AG09309 (cell line): ENCODE measurements at places on chromosomes 6 and 20.

DNA sequence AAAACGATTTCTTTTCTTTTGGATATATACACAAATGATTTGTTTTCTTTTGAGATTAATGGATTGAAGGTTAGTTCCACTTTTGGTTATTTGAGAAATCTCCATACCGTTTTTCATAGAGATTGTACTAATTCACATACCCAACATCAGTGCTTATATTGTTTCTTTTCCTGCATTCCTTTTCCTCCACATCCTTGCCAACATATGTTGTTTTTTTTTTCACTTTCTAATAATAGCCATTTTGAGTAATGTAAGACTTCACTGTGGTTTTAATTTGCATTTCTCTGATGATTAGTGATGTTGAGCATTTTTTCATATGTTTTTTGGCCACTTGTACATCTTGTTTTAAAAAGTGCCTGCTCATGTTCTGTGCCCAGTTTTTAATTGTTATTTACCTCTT is 846.4 kb upstream of the EYS start:
- DNase-seq = no peak

- peak; percentile 44 for DNase-seq
These were observed 587.8 kb downstream of the EPM2A start for GRCh38 chr6:145147559-145147958.

GRCh38 chr20:10217721-10218410 is 764 bp upstream of the SNAP25 start:
- peak; percentile 18 for DNase-seq

GRCh38 chr20:50658804-50659380 is 32.5 kb downstream of the RIPOR3 start:
- DNase-seq = no peak

GRCh38 chr6:76438768-76439167 is 366.3 kb upstream of the IMPG1 start:
- no peak for DNase-seq

- DNase-seq = no peak
These were observed 27.7 kb downstream of the KCNS1 start for GRCh38 chr20:45073221-45073620.

DNA sequence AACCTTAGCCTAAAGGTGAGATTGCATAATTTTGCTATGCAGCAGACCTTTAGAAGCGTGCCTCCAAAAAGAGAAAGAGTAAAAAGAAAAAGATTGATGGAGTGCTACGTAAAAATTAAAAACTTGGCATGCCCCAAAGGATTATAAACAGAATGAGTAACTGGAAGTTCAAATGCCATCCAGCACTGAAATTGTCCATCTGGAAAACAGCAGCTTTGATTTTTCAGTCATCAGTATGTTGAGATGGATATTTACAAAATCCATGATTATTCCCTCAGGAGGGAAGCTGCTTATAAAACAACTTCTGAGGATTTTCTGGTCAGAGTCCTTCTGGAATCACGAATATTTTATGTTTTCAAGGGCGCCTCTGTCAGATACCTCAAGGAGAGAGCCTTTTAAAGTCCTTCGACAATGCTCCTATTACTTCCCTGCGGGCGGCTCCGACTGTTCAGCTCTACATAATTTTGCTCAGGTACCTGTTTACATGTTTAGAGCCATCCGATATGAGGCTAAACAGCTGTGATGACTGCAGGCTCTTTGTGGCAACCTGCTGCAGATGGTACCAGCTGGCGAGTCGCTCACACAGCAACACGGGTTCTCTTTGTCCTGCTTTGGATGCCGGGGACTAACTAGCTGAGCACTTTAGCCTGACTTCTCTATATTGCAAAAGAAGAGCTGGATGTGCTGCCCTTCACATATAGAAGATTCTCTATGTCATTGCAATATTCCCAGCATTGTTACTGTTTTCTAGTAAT is 83.3 kb downstream of the RCAN2 start:
- no peak for DNase-seq

DNA sequence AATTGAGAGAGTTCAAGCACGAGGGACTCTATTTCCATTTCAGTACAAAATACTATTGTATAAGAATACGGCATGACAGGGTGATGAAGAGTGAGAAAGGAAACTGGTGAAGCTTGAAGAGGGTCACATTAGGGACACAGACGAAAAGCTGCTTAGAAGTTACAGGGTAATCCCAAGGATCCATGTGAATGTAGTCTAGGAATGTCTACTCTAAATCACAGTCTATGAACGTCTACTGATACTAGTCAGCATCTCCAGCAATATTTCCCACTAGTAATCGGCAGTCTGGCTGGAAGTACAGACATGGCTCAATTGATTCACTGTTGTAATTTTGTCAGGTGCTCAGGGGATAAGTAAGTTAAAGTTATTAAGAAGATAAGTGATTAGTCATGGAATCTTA is 156.4 kb downstream of the ASCC3 start:
- DNase-seq = no peak

GRCh38 chr20:63493563-63494020 is 5.3 kb downstream of the EEF1A2 start:
- no peak for DNase-seq

GRCh38 chr6:15378866-15379265 is 133.0 kb downstream of the JARID2 start:
- DNase-seq = no peak

GRCh38 chr6:18126121-18126520 is 3.6 kb upstream of the NHLRC1 start:
- DNase-seq = no peak

DNA sequence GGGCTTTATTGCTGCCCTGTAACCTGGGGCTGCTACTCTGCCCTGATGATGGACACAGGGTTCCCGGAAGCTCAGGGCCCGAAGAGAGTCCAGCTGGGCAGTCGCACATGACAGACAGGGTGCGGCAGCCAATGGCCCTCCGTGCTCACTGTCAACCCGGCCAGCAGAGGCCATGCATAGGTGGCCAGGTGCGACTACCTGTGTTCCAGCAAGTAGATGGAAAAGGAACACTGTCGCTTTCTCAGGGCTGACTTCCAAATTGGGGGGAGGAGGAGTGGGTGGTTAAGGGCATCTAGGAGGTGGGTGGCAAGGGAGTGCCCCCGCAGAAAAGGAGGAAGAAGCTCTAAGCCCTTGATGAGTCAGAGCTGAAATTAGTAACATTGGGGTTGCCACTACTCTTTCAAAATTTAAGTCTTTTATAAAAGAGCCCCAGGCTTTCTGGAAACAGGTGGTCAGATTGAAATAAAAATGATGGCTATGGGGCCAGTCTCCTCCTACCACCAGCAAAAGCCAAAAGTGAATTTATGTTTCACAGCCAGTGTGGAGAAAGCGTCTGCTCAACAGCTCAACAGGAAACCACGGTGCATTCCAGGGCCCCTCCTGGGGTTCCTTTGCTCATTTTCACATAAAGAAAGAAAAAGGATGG is 2.3 kb upstream of the RAMACL start:
- DNase-seq = peak; percentile 54

- no peak for DNase-seq
These were observed 124.4 kb downstream of the KCNQ5 start for GRCh38 chr6:72746276-72746675.

DNA sequence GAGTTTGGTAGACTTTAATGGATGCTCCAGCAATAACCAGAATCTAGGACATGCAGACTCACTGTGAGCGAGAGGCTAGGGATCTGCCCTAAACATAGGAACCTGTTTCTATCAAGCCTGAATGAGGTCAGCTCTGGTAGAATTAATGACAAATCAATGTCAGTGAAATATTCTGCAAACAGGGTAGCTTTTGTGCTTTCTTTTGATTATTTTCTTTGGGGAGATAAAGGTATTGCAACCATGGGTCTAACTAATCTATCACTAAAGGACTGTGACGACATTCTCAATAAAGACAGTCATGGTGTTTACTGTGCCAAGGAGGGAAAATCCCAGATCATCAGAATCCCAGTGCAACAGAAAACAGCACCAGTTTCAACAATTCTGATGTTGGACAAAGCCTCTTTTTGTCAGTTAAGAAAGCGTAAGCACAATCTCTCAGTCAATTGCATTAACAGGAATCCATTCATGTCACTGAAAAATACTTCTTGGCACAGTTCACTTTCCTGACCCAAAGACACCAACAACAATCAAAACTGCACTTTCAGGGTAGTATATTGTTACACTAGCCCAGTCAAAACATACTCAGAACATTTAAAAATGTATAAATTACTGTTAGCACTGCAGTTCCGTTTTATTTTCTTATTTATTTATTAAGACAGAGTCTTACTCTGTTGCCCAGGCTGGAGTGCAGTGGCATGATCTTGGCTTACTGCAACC is 36.8 kb upstream of the SMIM29 start:
- no peak for DNase-seq

GRCh38 chr20:57896017-57896416 is 186.2 kb upstream of the PMEPA1 start:
- no peak for DNase-seq

GRCh38 chr20:45470937-45471336 is 1.4 kb downstream of the WFDC2 start:
- no peak for DNase-seq

DNA sequence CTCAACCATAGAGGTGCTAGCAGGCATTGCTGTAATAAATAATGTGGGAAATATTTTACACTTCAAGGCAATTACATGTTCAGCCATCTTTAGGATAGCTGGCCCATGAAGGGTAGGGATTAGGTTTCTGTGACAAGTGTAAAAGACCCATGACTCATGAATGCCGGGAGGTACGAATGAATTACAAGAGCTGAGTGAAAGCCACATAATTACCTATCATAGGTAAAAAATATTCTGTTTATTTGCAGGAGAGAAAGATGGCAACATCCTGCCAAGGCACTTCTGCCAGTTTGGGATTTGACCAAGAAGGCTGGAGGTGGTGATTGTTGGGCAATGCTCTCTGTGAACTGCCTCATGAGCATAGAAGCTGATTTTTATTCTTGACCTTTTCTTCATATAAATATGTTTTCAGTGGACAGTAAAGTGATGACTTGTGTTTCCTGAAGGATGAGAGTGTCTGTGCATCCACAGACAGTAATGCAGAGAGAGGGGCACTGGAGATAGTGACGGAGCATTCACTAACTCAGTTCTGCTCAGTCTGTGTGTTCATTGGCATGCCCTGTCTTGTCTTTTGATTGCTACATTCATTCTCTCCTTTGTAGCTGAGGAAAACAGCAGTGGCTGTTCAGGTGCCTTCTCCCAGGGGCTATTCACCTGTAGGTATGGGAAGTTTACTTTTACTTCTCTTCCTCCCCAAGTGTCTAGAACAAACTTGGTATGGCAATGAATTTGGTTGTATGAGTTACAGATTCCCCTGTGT is 481.1 kb downstream of the TFAP2B start:
- DNase-seq = no peak

DNA sequence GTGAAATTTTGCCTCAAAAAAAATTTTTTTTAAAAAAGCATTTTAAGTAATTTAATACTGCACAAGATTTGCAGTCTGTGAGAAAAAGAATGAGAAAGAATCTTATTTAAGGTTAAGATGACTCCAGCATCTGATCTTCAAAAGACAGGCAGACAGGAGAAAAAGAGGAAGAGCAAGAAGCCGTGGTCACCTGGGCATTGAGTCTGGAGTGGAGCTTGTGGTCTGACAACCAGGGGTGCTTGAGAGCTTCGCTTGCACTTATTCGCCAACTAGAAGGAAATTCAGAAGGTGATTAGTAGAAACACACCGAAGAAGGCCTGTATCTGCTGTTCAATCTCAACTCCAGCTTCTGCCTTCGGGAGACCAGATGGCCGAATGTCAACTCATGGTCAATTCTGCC is 75.9 kb downstream of the MYLK4 start:
- no peak for DNase-seq

DNA sequence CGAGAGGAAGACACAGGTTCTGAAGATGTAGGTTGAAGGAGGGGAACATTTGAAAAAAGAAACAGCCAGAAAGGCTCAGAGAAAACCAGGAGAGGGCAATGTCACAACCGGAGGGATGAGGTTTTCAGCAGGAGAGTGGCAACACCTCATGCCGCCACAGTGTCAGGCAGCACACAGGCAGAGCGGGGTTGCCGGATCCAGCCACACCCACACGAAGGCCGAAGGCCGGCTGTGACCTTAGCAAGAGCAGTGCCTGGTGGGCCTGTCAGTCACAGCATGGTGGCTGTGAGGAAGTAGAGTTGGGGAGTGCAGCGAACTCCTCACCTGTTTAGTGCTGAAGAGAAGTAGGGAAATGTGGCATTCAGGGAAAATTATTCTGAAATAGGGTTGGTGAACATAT is 14.0 kb downstream of the HDDC2 start:
- DNase-seq = no peak

DNA sequence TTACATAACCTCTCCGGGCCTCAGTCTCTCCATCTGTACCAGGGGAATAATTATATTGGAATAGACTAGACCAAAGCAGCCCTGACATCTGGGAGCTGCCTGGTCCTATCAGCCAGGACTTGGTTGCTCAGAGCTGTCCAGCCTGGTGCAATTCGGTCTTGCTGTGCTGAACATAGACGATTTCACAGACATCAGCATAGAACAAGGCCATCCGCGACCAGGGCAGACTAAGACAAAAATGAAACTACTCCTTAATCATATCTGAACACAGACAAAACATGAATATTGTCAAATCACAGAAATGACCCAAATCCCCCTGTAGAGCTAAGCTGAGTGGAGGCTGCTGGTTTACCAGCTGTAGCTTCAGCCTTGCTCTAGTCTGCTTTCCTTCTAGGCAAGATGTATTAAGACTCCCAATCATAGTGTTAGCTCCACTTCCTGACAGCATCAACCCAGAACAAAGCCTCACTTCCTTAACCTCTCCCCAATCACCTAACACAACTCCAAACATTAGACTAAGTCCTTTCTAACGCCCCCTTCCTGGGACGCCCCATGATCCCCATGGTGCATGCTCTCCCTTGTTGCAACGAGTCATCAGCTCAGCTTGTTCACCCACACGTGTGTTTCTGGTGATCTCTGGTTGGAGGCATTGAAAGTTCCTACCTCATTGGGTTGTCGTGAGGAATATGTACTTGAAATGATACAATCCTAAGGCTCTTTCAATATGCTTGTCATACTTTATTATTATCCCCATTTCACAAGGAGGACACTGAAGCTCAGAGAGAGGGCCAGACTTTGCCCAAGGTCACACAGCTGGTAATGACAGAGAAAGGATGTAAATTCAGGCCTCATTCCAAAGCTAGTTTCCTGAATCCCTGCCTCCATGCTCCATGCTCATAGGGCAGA is 3.5 kb upstream of the MAPK13 start:
- DNase-seq = no peak

- no peak for DNase-seq
These were observed 134.8 kb upstream of the FOXA2 start for GRCh38 chr20:22719167-22719591.

DNA sequence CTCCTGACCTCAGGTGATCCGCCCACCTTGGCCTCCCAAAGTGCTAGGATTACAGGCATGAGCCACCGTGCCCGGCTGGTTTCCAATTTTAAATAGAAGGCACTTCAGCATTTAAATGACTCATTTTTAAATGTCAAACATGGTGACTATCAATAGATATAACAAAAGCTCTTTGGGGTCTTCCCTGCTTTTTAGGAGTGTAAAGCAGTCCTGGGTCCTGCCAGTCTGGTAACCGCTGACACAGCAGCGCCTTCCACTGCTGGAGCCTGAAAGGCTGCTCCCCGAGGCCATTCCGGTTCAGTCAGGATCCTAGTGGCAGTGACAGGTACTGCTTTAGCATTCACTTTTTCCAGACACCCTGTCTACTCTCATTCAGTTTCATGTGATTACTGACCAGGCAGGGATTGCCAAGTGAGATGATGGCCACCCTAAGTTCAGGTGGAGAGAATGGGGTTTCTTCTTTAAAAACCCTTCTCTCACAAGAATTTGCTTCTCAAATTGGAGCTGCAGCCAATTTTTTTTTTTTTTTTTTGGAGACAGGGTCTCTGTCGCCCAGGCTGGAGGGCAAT is 5.1 kb downstream of the DIDO1 start:
- DNase-seq = no peak
